ENCODE measurements at places on chromosomes 5 and 9.

DNA sequence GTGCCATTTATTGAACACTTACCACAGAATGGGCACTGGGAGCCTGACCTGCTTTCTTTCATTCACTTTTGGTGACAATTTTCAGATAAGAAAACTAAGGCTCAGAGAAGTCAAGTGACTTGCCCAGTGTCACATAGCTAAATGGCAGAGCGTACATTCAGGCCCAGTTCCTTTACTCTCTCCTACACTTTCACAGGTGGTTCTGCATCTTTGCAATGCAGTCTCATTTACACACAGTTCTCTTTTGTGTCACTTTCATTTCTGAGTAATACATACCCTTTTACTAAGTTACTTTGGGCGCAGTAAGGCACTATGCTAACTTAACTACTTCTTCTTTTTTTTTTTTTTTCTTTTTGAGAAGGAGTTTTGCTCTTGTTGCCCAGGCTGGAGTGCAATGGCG is 8.3 kb downstream of the NFIL3 start:
- DNase-seq, result no peak

GRCh38 chr5:171660434-171660833 is 125.2 kb upstream of the SMIM23 start:
- DNase-seq, result no peak

- DNase-seq, result no peak
These were observed 319.2 kb downstream of the IRX2 start for GRCh38 chr5:2432076-2432920.

- peak; percentile 34 for DNase-seq
These were observed 324.4 kb downstream of the ENC1 start for GRCh38 chr5:74316064-74316603.

- DNase-seq, result no peak
These were observed 5.3 kb downstream of the RALGDS start for GRCh38 chr9:133115604-133116345.

- DNase-seq, result no peak
These were observed 143.0 kb downstream of the GOLPH3 start for GRCh38 chr5:32031089-32031488.

DNA sequence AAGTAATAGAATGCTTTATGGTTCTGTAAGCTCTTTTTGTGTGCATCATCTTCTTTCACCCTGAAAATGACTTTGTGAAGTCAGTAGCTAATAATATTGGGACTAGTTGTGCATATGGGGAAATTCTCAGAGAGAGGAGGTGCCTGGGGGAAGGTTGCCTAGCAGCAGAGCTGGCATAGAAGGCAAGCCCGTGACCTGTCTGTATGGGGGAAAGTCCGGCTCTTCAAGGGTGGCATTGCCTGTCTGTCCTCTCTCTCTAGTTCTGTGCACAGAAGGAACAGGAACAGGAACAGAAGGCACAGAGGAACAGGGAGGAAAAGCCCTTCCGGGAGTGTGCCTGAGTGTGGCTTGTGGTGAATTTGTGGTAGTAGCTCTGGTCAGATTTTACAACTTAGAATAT is 33.1 kb downstream of the SH3GL2 start:
- peak; percentile 23 for DNase-seq

DNA sequence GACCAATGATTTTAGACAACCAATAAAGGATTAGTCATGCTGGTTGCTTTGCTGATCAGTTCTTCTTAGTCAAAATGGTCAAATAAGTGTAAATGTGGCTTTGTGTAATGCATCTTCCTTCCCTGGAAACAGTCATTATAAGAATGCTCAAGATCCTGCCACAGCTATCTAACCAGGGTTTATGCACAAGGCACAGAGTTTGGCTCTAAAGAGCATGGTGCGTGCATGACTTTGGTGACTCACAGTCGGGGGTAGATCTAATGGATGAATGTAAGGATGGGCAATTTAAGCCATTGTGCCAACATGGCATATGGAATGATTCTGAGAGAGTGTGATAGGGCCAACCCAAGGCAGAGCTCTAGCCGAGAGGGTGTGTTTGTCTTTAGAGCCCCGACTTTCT is 6.5 kb downstream of the LIX1 start:
- DNase-seq, result no peak

DNA sequence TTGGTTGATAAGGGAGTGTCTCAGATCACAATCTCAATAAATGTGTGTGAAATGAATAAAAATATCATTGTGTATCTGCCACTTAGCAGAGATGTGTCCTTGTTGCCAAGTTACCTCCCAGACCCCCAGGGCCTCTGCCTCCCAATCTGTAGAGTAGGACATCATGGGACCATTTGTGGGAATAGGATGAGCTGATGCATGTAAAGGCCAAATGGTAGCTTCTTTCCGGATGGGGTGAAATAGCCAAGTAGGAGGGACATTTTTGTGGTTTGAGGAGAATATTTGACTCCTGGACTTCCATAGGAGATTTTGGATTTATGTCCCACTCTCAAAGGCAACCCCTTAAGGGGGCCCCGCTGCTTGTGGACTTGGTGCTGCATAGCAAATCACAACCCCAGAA is 82.6 kb upstream of the HRH2 start:
- no peak for DNase-seq

DNA sequence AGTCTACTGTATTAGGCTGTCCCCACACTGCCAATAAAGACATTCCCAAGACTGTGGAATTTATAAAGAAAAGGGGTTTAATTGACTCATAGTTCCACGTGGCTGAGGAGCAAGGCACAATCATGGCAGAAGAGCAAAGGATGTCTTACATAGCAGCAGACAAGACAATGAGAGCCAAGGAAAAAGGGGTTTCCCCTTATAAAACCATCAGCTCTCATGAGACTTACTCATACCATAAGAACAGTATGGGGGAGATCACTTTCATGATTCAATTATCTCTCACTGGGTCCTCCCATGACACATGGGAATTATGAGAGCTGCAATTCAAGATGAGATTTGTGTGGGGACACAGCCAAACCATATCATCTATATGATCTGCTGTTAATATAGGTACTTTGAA is 14.8 kb upstream of the FSTL4 start:
- DNase-seq, result no peak

- DNase-seq, result no peak
These were observed 39.2 kb downstream of the FER start for GRCh38 chr5:108786806-108787483.

- no peak for DNase-seq
These were observed 25.6 kb downstream of the C5orf15 start for GRCh38 chr5:133942614-133943474.

- DNase-seq, result peak; percentile 97
These were observed 122.0 kb downstream of the GDNF start for GRCh38 chr5:37717613-37718431.

DNA sequence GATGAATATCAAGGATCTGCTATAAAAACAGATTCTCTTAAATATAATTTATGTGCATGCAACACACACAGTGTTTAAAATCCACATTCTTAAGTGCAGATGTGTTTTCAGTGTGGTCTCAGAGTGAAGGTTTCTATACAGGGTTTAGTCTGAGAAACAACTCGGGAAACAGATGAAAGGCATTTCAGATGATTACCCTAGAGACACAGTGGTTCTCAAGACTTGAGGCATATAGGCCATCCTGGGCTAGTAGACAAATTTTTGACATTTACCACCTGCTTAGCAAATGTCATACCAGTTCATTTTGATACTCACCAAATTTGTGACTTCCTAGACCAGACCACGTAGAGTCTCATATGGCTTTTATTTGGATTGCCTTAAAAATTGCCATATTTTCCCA is 216.5 kb downstream of the ARL15 start:
- DNase-seq, result no peak

DNA sequence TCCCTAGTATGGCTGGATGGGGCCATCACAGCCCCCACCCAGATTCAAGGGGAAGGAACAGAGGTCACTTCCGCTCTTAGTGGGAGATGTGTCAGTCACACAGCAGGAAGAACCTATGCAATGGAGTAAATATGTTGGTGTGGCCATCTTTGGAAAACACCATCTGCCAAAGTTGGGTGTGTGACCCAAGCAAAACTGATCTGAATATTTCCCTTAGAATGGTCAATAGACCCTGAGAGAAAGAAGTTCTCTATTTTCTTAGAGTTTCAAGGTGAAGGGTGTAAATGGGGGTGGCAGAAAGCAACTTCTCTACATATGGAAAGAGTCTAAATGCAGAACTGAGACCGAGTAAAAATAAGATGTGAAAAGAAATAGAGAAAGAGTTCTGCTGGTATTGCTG is 212.7 kb downstream of the ESM1 start:
- no peak for DNase-seq

DNA sequence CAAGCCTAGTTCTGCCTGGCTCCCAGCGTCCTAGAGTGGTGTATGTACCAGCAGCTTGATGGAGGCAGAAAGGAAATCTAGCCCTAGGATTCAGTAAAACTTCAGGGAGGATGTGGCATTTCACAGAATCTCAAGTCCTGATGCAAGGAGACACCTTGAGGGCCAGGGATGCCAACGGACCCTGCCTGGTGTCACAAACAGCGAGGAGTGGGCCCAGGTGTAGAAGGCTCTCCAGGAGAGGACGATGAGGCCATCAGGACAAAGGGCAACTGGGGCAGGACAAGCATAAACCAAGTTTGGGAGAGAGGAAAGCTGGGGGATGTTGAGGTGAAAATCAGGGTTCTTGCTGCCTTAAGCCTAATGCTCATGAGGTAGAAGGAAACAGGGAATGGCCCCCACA is 82.1 kb upstream of the SLC25A51 start:
- DNase-seq, result no peak

- peak; percentile 16 for DNase-seq
These were observed 272.7 kb downstream of the TLE1 start for GRCh38 chr9:81416476-81417298.

DNA sequence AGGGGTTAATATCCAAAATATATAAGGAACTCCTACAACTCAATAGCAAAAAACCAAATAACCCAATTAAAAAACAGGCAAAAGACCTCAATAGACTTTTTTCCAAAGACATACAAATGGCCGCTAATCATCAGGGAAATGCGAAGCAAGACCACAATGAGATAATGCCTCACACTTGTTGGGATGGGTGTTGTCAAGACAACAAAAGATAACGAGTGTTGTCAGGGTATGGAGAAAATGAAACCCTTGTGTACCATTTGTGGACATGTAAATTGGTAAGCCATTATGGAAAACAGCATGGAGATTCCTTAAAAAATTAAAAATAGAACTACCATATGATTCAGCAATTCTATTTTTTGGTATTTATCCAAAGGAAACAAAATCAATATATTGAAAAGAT is 620.2 kb downstream of the ACTL7B start:
- DNase-seq, result no peak

- no peak for DNase-seq
These were observed 78.6 kb upstream of the MYO10 start for GRCh38 chr5:17014686-17015085.

- no peak for DNase-seq
These were observed 12.5 kb upstream of the GADD45G start for GRCh38 chr9:89592213-89592815.

- DNase-seq, result no peak
These were observed 89.4 kb downstream of the SLC44A1 start for GRCh38 chr9:105333811-105334210.

GRCh38 chr9:4228606-4229005 is 71.3 kb downstream of the GLIS3 start:
- peak; percentile 34 for DNase-seq

DNA sequence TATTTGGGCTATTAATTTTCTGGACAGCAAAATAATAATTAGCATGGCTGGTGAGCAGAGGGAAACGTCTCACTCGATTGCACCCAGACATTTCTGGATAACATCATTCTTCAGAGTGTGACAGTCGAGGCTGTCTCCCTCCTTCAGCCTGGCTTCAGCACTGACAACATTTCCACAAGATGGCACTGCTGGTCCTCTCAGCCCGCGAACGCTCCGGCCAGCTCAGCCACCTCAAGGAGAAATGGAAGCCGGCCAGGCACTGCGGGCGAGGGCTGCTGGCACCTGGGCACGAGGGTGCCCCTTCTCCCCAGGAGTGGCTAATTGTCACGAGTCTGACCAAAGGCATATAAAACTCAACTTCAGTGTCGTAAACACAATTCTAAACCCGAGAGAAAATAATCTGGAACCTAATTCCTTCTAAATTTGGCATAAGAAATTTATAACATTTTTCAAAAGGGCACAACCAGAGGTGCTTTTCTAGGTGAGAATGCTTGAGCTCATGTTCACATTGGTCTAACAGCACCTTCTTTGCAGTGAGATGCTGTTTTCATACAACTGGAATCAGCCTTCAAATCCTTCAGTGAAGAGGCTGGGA is 65.9 kb downstream of the DAP start:
- DNase-seq, result peak; percentile 79

DNA sequence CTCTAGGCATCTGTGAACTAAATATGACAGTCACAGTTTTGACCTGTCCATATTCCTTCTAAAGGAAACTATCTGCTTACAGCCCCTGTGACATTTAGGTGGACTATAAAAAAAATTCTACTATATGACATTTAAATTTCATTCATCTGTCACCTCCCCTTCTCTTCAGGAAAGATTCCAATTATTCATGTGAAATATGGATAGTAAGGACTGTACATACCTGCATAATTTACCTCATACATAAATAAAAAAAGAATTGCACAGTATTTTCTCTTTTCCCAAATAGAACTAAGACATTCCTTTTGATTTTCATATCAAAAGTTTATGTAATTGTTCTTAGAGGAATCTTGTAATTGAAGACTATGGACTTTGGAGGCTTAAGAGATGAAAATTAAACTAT is 192.3 kb upstream of the GRIN3A start:
- DNase-seq, result no peak

DNA sequence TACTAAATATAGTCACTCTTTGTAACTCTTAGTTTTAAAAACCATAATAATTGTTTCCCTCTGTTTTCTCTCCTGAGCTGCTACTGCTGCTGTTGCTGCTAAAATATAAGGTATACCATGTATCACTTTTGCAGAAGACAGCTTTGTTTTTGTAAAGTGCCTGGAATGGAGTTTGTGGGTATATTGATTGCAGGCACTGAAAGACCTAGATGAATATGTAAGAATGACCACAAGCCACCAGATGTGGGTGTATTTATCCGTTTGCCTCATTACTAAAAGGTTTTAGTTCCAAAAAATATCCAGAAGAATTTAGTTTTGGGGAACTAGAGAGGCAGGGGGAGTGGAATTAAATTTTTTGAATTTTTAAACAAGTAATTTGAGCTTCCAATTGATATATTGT is 151.1 kb upstream of the CDKN2B start:
- no peak for DNase-seq

DNA sequence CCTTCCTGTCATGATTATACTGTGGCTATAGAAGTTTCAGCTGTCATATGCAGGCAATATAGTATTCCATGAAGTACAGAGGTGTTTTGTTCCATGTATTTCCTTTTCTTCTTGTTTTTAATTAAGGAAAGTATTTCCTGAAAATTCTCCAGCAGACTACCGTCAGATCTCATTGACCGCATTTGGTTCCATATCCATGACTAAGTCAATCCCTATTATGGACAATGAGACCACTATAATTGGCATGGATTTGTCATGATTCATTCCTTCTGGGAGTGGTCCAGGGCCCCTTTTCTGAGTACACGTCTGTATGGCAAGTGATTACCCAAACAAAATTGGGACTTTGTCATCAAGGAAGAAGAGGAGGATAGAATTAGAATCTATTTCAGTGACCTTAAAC is 283.2 kb upstream of the CLINT1 start:
- no peak for DNase-seq

GRCh38 chr5:108727651-108728565 is 19.8 kb upstream of the FER start:
- peak; percentile 69 for DNase-seq

- no peak for DNase-seq
These were observed 27.3 kb upstream of the MUSK start for GRCh38 chr9:110641293-110641692.

All from NCI-H510A treated with DMSO at 0.1 percent for 48 hours (cell line).